ENCODE measurements at places on chromosomes 1 and 21. TPM values are rescaled to one million over a fixed set of nuclear protein-coding genes. Genes with fewer than 3 reads are reported as not detected.

DNA sequence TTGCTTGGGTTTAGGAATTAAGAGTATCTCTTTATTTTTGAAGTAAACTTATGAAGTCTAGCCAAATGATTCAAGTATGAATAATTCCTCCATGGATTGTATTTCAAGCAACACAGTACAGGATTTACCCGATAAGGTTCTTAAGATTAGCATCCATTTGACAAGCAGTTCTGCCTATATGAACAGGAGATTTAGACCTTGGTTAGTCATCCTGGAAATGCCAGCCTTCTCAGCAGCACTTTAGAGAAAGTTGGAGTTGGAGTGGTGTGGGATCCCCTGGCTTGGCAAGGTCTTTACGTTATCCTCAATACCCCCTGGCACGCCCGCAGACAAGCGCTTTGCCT lies 1.6 kb downstream of the BCAR3 start:
- DNase-seq: no peak
- H3K27me3 ChIP-seq: peaks cover 50% of the 10 kb centered on the region
- H3K36me3 ChIP-seq: no peaks in the 10 kb centered on the region
- peaks cover 8% of the 10 kb centered on the region for H3K4me1 ChIP-seq
- H3K27ac ChIP-seq: no peak overlapping the region
- no peak overlapping the region for H3K4me3 ChIP-seq

Gene TMPRSS2
- total RNA-seq: not detected

- H3K4me1 ChIP-seq: peaks cover 50% of the 10 kb centered on the region
- H3K36me3 ChIP-seq: no peaks in the 10 kb centered on the region
- no peaks in the 10 kb centered on the region for H3K27me3 ChIP-seq
- H3K4me3 ChIP-seq: peak overlapping the region; percentile 61
- H3K27ac ChIP-seq: peak overlapping the region; percentile 85
- DNase-seq: peak; percentile 71
Observed at GRCh38 chr1:84862810-84863251, 30.2 kb downstream of the LPAR3 start.

Gene LDLRAD1
- not detected for total RNA-seq

GRCh38 chr1:231581859-231582258 lies 44.7 kb upstream of the DISC1 start:
- no peak overlapping the region for H3K27ac ChIP-seq
- H3K4me3 ChIP-seq: no peak overlapping the region
- DNase-seq: no peak
- no peaks in the 10 kb centered on the region for H3K4me1 ChIP-seq

Gene RHEX
- total RNA-seq: not detected

Gene ENTREP3
- total RNA-seq: 42.2 TPM

Gene PPM1J
- 2.8 TPM for total RNA-seq

DNA sequence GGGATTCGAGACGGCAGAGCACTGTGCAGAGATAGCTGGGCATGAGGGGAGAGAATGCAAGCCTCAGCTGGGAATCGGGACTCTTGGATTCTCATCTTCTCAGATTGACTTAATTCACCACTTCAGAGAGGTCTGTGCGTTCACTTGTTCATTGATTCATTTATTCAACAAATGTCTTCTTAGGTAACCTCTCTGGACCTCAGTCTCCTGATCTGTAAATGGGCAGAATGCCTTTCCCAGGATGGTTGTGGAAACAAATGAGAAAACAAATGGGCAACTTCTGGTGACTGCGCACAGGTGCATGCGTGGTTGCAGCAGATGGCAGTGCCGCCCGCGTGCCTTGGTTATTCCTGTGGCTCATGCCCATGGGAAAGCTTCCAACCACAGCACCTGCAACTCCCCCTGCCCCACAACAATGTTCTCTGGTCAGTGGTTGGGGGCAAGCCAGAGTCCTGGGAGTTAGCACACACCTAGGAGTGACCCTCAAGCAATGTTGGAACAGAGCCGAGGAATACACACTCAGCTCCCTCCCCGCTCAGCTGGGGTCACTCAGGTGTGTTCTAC lies 110.1 kb upstream of the RUNX3 start:
- H3K36me3 ChIP-seq: peaks cover 5% of the 10 kb centered on the region
- H3K27me3 ChIP-seq: no peaks in the 10 kb centered on the region
- no peak for DNase-seq
- no peak overlapping the region for H3K27ac ChIP-seq

Gene KIF26B
- 0.16 TPM for total RNA-seq

Gene CATSPER4
- total RNA-seq: not detected

GRCh38 chr1:109050228-109050995 lies 8.5 kb upstream of the WDR47 start:
- no peaks in the 10 kb centered on the region for H3K4me1 ChIP-seq
- peaks cover 1% of the 10 kb centered on the region for H3K27me3 ChIP-seq
- DNase-seq: no peak
- no peak overlapping the region for H3K4me3 ChIP-seq
- no peak overlapping the region for H3K27ac ChIP-seq

DNA sequence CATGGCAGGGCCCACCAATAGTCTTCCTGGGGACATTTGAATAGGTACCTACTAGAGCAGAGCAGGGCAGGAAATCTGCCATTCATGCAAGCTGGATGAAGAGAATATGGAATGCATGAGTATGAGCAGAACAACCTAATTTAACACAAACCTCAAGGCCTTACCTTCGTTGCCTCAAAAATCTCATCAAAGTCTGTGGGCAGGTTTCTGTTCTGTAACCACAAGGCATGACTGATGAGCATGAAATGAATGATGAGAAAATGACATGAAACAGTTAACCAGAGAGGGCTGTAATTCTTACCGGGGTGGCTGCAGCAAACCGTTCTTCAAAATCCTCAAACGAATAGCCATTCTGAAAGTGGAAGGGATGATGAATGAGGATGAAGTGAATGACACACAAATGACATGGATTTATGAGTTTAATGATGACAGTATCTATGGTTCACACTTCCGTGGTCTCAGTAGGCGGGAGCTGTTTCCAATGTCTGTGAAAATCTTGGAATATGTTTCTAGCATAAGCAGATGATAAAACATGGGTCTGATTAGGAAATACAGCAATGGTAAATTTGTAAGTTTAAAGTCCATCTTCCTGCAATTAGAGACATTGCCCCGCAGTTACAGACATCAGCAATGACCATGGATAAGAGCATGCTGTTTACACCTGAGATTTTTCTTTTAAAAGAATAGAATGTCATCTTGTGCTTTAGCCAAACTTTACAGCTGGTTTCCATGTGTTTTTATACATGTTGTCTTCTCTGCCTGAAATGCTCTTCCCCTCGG lies 67.6 kb upstream of the C8B start:
- no peak overlapping the region for H3K4me3 ChIP-seq
- no peaks in the 10 kb centered on the region for H3K36me3 ChIP-seq
- DNase-seq: no peak
- H3K27me3 ChIP-seq: peaks cover 4% of the 10 kb centered on the region

- H3K4me3 ChIP-seq: no peak overlapping the region
- peaks cover 15% of the 10 kb centered on the region for H3K4me1 ChIP-seq
- DNase-seq: no peak
Observed at GRCh38 chr1:117634631-117635030, 28.8 kb downstream of the TENT5C start.

Gene NCDN
- 17.5 TPM for total RNA-seq

DNA sequence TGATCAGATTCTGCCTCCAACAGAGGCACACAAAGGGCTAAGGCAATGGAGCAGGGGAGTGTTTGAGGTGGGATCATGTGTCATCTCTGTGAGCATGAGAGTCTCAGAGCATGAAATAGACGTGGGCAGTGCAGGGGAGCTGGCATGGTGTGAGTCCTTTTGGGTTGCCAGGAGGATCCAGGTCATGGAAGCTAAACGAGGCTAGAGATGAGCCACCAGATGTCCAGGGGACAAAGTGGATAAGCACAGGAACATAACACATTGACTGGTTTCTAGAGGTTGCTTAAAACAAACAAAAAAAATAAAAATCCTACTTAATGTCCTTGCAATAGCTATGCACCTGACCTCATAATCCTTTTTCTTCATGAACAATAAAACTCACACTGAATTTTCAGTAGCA lies 254.8 kb upstream of the GREM2 start:
- DNase-seq: no peak
- H3K27me3 ChIP-seq: no peaks in the 10 kb centered on the region
- H3K4me1 ChIP-seq: no peaks in the 10 kb centered on the region
- no peaks in the 10 kb centered on the region for H3K36me3 ChIP-seq
- no peak overlapping the region for H3K27ac ChIP-seq
- no peak overlapping the region for H3K4me3 ChIP-seq

Gene SLFNL1
- 0.22 TPM for total RNA-seq

Gene IFNAR1
- 25.6 TPM for total RNA-seq

Gene S100B
- total RNA-seq: 2.7 TPM

GRCh38 chr1:12152113-12152891 lies 14.5 kb upstream of the TNFRSF1B start:
- peak overlapping the region; percentile 93 for H3K27ac ChIP-seq
- peaks cover 89% of the 10 kb centered on the region for H3K4me1 ChIP-seq
- peaks cover 29% of the 10 kb centered on the region for H3K36me3 ChIP-seq
- no peaks in the 10 kb centered on the region for H3K27me3 ChIP-seq
- DNase-seq: peak; percentile 40
- no peak overlapping the region for H3K4me3 ChIP-seq

DNA sequence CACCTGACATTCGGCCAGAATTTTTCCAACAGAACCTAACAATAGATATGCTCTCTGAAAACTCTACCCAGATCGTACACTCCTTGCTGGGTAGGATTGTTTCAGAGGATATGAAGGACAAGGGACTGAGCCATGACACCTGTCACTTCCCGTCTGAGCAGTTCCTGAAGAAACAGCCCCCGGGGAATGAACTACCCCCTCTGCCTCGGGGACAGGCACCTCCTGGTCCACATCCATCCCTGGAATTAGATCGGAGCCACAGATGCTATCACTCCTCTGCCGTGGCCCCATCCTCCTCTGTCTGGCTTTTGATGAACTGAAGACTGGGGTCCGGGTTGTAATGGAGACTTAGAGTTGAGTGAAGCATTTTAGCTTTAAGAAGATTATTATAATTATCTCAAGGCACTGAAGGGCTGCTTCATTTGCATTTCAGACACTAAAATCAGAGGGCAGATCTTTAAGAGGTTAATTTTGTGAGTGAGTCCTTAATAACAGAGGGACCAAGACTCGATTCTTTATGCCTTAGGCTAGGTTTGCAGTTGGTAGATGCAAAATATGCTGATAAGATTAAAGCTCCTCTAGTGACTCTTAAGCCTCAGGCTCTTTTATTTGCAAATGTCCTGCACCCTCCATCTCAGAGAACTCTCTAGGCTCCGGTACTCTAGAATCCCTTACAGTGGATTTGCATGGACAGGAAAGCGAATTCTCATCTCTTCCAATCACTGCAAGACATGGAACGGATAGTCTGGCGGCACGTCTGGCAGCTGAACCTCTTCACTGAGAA lies 333.8 kb downstream of the KIF26B start:
- no peak overlapping the region for H3K4me3 ChIP-seq
- no peak for DNase-seq
- peaks cover 1% of the 10 kb centered on the region for H3K27me3 ChIP-seq
- H3K36me3 ChIP-seq: no peaks in the 10 kb centered on the region
- no peaks in the 10 kb centered on the region for H3K4me1 ChIP-seq
- no peak overlapping the region for H3K27ac ChIP-seq

DNA sequence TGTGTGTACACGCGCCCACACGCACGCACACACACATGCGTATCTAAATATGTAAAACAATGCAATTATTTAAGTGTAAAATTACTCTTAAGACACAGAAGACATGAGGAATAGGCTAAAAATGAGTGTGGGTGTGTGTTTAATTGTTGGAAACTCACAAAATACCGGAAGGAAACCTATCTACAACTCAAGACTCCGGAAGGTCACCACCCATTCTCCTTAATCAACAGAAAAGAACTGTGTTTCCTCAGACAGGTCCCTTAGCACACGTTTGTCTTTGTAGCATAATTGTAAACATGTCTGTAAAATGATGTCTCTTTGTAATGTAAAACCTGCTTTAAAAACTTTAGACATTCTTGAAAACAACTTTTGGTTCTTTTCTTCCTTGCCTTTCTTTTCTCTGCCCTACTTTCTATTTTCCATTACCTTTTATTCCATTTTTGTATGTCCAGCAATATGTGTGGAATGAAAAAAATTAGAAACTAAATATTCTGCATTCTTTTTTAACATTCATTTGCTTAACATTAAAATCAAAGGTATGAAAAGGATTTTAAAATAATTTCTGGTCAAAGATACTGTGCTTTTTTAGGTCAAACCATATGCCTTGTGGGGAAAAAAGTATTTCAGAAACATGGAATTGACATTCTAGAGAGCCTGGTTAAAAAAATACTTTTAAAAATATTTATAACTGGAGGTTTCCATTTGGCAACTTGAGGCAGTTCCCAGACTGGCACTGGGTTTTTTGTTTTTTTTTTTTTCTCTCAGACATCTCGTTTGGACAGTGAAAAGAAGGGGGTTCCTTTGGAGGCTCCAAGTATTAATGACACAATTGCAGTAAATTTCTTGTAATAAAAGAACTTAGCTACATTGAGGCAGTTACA lies 46.2 kb downstream of the ATP5PF start:
- no peak overlapping the region for H3K4me3 ChIP-seq
- H3K4me1 ChIP-seq: no peaks in the 10 kb centered on the region
- H3K27me3 ChIP-seq: peaks cover 2% of the 10 kb centered on the region
- DNase-seq: no peak
- H3K27ac ChIP-seq: no peak overlapping the region

- H3K27me3 ChIP-seq: peaks cover 23% of the 10 kb centered on the region
- peak; percentile 34 for DNase-seq
- peak overlapping the region; percentile 76 for H3K4me3 ChIP-seq
Observed at GRCh38 chr1:39692152-39693074, 1.2 kb upstream of the HPCAL4 start.

GRCh38 chr1:1291023-1291528 lies 10.8 kb downstream of the SCNN1D start:
- no peak for DNase-seq
- peaks cover 2% of the 10 kb centered on the region for H3K4me1 ChIP-seq
- H3K27me3 ChIP-seq: no peaks in the 10 kb centered on the region
- no peak overlapping the region for H3K4me3 ChIP-seq

DNA sequence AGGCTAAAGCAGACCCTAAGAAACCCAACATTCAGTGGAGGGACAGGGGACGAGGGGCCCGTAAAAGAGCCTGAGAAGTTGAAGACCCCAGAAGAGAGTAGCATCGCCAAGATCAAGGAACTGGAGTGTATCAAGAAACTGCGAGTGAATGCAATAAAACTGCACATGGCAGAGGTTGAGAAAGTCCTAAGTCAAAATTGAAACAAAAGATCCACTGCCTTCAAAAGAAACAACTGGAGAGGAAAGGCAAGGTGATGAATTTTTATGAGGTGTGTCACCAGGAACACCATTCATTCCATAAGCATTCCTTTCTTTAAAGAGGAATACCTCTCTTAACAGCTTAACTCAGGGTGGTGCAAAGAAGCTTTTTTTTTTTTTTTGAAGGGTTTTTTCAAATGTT lies 38.3 kb upstream of the ADORA3 start:
- H3K4me3 ChIP-seq: no peak overlapping the region
- no peaks in the 10 kb centered on the region for H3K36me3 ChIP-seq
- H3K27ac ChIP-seq: no peak overlapping the region
- DNase-seq: no peak

Gene CD1E
- not detected for total RNA-seq
